ENCODE measurements at places on chromosomes 7 and 10. TPM values are rescaled to one million over a fixed set of nuclear protein-coding genes. Genes with fewer than 3 reads are reported as not detected.

PGAM2 gene
- 12.9 TPM for total RNA-seq

BLNK gene
- total RNA-seq, result 43.9 TPM

KIAA1217 gene
- 44.0 TPM for total RNA-seq

SFRP4 gene
- total RNA-seq, result 0.43 TPM

ZNF511 gene
- 35.9 TPM for total RNA-seq

- no peak for DNase-seq
These were observed at the start of gene HMX2 for GRCh38 chr10:123147635-123148413. Gene HMX2, plus strand, starts transcription at chr10:123148136. Its CDS starts 243 bp downstream, at chr10:123148379.

DNA sequence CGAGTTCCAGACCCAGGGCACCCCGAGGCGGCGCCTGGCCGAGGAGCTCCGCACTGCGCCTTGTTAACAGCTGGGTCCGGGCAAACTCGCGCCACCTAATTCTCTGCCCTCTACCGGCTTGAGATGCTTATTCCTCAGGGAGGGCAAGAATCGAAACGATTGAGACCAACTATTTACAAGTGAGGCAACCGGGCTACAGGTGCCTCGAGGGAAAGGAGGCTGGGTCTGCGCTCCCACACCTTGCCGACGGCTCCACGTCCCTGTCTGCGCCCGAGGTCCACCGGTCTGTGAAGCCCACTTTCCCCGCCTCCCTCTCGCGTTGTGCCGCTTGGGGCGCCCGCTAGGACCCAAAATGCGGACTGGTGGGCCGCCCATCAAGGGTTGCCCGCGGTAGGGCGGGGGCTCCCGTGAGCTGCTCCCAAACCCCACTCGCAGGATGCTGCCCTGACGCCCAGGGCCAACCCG, 527 bp downstream of the AKR1B1 start:
- peak; percentile 52 for DNase-seq

GRCh38 chr10:106540645-106541044, 623.9 kb downstream of the SORCS1 start:
- DNase-seq, result no peak

DNA sequence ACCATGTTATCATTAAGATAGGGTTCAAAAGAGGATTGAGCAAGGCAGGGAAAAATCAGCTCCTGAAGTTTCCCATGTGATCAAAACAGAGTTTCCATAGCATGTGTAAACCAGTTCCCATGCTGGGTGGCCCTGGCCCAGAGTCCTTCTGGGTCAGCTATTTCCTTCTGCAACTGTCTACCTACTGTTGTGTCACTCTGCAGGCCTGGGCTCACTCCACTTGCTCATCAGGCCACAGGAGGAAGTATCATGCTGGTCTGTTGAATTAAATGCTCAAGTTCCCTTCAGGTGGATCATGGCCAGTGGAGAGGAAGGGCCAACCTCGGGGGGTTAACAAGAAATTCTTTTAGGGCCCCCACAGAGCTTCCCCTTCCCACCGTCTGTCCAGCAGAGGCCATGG, 104.7 kb downstream of the GFRA1 start:
- no peak for DNase-seq

GRCh38 chr10:29658984-29659965, 24.5 kb upstream of the SVIL start:
- peak; percentile 64 for DNase-seq

GRCh38 chr10:7264313-7264756, 146.5 kb downstream of the SFMBT2 start:
- DNase-seq, result peak; percentile 57

- DNase-seq, result no peak
These were observed 71.8 kb downstream of the LRRN3 start for GRCh38 chr7:111162692-111163091.

GRCh38 chr10:68090586-68090985, 15.5 kb upstream of the HERC4 start:
- no peak for DNase-seq

DNA sequence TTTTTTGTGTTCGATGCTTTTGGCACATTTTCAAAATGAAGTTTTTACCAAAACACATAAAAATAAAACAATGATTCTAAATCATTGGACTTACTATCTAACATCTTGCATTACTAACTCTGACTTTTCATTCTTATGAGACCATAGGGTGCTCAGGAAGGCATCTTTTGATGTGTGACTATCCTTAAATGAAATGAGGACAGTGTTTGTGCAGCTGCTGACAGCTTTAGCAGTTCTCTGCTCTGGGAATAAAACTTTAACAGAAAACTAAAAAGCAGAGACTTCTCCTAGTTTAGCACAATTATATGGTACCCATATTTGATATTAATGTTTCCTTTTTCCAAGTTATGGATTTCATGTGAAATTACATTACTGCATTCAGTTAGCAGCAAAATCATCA, 471.6 kb downstream of the ARL4A start:
- DNase-seq, result no peak

GRCh38 chr10:93916257-93917063, 22.7 kb downstream of the SLC35G1 start:
- no peak for DNase-seq

- no peak for DNase-seq
These were observed 338.2 kb downstream of the TCERG1L start for GRCh38 chr10:130973127-130973839.

DNA sequence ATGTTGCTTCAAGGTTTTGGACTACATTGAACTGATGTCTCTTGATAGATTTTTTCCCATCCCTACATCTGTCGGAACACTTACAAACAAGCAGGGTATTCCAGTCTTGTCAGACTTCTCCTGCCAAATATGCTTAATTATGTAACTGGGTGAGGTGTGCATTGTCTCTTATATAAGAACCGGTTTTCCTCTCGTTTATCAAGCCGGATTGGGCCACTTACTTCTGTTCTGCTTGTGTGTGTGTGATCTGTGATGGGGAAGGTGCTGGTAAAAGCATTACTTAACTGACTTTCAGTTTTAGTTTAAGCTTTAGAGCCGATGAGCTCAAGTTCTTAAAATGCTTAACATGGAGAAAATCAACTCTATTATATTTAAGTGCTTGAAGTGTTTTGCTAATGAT, 57.9 kb downstream of the OTUD1 start:
- no peak for DNase-seq

Measured in mucosa of gallbladder (tissue), 1 donor.